ENCODE measurements at places on chromosomes 7 and 10.

- DNase-seq: no peak
Observed at GRCh38 chr10:44016589-44017482, 368.1 kb downstream of the CXCL12 start.

DNA sequence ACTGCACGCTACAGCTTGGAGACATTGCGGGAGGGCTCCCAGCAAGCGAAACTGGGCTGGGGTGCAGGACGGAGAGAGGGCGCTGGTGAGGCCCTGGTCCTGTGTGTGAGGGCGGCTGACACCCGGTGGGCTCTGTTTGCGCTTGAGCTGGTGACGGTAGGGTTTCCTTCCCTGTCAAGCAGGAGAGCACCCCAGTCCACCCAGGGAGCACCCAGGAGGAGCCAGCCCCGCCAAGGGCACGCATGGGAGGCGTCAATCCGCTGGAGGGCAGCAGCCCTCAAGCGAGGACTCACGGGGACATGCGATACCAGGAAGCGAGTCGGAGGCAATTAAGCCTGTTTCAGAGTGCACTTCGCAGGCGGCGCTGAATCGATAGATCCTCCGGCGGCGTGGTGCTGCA lies 109.4 kb downstream of the MAD1L1 start:
- DNase-seq: no peak

- DNase-seq: no peak
Observed at GRCh38 chr10:61822781-61823230, 78.7 kb upstream of the ARID5B start.

DNA sequence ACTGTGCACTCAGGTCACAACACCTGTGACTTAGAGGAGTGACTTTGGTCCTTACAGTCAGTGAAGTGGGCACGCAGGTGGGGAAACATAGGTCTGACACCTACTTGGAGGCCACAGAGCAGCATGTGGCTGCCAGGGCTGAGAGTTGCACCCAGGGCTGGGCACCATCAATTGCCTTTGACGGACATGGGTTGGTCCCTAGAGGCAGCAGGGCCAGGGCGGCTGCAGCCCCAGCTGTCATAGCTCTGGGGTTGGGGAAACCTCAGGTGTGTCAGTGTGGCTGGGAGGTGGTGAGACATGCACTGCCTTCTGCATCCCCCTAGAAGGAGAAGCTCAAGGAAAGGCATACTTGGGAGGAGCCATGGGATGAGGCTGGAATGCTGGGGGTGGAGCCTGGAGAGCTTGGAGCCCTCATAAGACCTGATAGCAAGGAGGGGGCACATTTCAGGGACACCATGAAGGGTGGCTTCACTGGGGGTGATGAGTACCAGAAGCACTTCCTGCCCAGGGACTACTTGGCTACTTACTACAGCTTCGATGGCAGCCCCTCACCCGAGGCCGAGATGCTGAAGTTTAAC lies at the start of gene INMT:
INMT (plus strand) TSS at position 440 of the 578 bp plus-strand sequence; CDS start at position 456, 16 bp downstream.
- no peak for DNase-seq

GRCh38 chr10:91680487-91680886 lies 47.6 kb upstream of the PPP1R3C start:
- no peak for DNase-seq

GRCh38 chr10:120403109-120403508 lies 53.9 kb upstream of the PLPP4 start:
- no peak for DNase-seq

GRCh38 chr7:84291756-84292155 lies 97.2 kb upstream of the SEMA3A start:
- no peak for DNase-seq

- DNase-seq: no peak
Observed at GRCh38 chr10:93180482-93180931, 106.8 kb downstream of the CYP26A1 start.

DNA sequence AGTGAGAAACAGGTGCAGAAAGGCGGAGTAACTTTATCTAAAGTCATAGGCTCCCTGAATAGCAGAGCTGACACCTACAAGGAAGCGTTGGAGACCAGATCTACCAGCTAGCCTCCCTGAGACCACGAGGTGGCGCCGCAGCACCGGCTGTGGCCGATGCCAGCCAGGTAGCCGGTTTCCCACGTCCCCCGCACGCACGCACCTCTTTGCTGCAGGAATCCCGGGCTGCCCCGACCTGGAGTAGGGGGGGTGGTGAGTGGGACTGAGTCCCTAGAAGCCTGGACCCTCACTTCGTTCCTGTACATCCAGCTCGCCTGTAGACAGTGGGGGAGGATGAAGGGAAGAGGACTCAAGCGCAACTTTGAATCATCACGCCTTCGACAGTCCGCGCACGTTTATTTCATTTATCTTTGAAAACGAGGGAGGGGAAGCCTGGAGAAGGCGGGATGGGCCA lies 3.7 kb downstream of the ELOVL3 start:
- peak; percentile 45 for DNase-seq

- no peak for DNase-seq
Observed at GRCh38 chr7:28640001-28640400, 227.7 kb downstream of the CREB5 start.

DNA sequence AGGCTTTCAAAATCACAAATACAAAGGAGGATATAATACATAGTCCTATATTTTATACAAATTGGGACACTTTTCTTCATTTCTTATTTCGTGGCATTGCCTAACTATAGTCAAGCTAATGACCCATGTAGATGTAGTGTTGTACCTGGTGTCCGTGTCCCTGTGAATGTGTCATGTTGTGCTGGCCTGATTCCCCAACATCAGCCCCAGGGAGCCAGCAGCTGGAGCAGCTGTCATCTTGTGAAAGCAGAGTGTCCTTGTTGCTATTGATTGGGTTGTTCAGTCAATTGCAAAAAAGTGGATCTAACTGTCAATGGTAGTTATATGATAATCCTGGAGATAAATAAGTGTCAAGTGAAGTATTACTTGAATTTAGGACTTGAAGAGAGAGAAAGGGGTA lies 86.3 kb downstream of the KAT6B start:
- DNase-seq: no peak

GRCh38 chr10:43036481-43037428 lies 40.1 kb upstream of the RET start:
- DNase-seq: no peak

DNA sequence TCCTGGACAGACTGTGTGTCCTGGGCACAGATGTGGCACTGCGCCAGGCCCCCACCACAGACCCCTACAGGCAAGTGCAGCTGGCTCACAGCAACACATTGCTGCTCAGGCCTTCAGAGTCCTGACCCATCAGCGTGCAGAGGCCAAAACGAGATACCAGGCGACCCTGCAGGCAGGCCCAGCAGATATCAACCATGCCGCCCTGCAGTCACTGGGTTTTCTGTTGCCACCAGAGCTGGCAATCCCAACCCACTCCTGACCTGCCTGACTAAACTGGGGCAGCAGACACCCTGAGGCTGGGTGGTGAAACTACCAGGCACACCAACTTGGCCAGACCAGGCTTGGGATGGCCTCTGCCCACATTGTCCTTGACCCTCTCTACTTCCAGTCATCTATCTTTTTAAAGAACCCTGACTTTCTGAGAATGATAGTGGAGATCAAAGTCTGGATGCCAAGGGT lies 20.3 kb downstream of the ZCCHC24 start:
- no peak for DNase-seq

DNA sequence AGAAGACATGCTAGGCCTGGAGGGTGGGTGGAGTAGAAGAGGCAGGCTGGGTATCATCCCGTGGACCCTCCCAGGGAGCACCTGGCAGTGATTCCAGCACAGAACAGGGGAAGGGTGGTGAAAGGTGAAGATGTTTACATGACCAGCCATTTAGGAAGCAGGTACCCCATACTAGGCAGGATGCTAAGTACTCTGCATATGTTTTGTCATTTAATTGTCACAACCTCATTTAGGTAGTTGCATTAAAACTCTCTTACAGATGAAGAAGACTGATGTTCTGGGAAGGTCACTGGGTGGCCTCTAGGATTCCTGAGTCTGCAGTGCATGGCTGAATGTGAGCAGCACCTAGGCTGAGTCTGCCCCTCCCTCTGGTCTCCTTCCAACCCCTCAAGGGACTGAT lies 15.2 kb downstream of the ITPRIP start:
- no peak for DNase-seq

GRCh38 chr7:15920953-15921352 lies 234.5 kb upstream of the MEOX2 start:
- DNase-seq: no peak

GRCh38 chr10:123133541-123134342 lies 2.0 kb upstream of the HMX3 start:
- no peak for DNase-seq

- DNase-seq: no peak
Observed at GRCh38 chr7:75732016-75732521, 6.7 kb downstream of the HIP1 start.

GRCh38 chr10:97101166-97101940 lies 84.4 kb downstream of the SLIT1 start:
- no peak for DNase-seq

- no peak for DNase-seq
Observed at GRCh38 chr10:65319493-65319892, 1606.3 kb upstream of the LRRTM3 start.

GRCh38 chr7:31633894-31634494 lies 53.0 kb upstream of the PPP1R17 start:
- DNase-seq: peak; percentile 75

DNA sequence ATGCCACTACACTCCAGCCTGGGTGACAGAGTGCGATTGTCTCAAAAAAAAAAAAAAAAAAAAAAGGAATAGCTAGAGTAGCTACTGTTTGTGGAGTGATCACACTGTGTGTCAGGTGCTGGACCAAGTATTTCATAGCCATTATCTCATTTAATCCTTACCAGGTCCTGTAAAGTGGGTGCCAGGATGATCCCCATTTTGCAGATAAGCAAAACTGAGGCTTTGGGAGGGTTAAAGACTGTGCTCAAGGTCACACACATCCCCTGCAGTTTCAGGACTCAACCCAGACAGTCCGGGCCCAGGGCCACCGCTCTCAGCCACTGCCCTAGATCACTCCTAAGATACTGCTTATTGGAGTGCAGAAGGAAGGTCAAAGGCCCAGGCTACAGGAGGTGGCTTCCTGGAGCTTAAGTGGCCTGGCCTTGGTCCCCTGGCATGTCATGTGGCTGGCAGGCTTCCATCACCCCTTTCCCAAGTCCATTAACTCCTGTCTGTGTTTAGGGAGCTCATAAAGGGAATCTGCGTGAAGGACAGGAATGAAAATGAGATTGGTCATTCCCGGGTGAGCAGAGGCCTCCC lies 12.4 kb upstream of the WBP1L start:
- DNase-seq: no peak

Data from hippocampal formation (tissue), 2 donors.